GM23248 (cell line): ENCODE measurements at places on chromosomes 2 and 18. TPM values are rescaled to one million over a fixed set of nuclear protein-coding genes. Genes with fewer than 3 reads are reported as not detected.

GRCh38 chr2:211391189-211391567 is 834.8 kb downstream of the CPS1 start:
- no peak for DNase-seq

- DNase-seq, result peak; percentile 54
Measured at GRCh38 chr2:213149294-213149875, 2.0 kb downstream of the IKZF2 start.

DNA sequence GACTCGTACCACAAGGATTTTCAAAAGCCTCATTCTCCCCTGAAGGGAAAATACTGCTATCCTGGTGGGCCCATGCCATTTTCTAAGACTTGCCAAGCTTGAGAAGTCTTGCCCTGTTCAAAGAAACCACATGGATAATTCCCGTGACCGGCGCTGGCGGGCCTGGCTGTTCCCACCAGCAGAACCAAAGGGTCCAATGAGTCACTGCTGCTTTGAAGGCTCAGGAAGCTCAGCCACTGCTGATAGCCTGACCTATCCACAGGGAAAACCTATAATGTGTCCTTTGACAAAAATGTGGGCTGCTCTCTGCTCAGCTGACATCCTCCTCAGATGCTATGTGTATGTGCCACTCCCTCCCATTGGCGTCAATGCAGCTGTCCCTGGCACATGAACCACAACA is 137.9 kb upstream of the RAB12 start:
- no peak for DNase-seq

GRCh38 chr2:174174741-174175140 is 73.6 kb downstream of the OLA1 start:
- DNase-seq, result no peak

GRCh38 chr2:23360571-23361125 is 24.3 kb upstream of the KLHL29 start:
- DNase-seq, result peak; percentile 5

DNA sequence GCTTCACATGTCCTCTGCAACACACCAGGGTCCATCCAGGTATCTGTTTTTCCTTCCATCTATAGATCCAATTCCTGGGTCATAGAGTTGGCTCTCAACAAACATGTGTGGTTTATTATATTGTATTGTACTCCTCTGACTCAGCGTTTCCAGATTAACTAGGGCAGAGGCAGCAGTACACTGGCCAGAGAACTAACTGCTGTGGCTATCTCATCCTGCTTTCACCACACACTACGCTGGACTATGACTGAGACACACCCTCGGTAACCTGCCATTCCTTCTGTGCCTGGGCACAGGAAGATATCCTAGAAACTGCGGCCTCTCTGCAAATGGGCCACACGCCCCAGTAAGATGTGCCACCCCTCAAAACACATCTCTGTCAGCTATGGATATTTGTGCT is 159.8 kb upstream of the STK17B start:
- DNase-seq, result peak; percentile 94

DNA sequence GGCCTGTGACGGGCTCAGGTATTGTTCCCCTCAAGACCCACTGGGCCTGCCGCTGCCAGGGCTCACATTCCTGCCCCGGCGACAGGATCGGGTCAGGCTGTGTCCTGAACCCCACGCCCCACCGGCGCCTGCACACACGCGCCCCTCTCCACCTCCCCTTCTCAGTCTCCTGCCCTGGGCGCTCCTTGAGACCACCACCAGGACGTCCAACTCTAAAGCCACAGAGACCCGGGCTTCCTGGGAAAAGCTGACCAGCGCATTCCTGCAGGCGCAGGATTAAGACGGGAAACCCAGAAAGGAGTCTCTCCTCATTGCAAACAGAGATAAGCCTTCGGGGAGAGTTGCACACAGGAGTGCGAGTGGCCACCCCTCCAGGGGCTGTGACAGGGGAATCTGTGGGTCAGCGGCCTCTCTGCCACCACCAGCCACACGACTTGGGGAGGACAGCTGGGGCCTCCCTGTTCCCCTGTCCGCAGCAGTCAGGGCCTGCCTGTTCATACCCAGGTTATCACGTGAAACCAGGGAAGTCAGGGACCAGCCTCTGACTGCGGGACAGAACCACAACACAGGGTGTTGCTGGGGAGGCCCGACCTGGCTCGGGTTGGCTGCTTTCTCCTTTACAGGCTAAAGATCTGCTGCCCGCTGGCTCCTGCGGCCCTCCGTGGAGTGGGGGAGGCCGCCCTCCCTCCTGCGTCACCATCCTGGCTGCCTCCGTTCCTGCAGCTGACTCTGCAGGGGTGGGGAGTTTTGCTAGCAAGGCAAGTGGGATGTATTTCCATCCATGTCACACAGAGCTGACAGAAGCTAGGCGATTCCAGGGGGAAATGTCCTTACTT is 88.8 kb downstream of the ZCCHC2 start:
- DNase-seq, result no peak

DNA sequence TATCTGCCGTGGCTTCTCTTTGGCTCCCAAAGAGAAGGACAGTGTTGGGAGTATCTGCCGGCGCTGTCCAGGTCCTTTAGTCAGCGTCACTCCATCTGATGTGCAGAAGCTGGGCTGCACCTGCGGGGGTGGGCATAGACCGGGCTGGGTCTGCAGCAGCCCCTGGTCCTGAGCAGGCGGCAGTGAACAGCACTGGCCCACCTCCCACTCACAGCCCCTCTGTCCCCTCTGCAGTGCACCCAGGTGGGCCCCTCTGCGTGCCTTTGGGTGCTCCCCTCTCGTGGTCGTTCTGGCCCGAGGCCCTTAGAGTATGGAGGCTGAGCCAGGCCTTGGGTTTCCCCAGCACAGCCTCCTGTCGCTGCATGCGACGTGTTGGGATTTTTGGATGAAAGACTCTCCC is 95.7 kb downstream of the USP40 start:
- no peak for DNase-seq

DNA sequence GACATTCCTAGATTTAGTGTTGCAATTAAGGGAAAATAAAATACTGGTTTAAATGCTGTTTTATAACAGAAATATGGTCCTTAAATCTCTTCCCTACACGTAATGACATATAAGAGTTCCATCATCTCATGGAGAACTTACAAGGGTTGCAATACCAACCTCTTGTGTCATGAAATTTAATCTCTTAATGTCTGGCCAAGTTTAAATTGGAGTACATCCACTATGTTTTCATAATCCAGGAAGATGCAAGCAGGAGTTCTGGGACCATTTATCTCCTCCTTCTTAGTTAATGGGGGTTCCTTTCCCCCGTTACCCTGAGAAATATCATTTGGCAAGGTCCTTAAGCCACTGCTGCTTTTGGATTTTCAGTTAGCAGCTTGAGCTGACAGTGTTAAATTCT is 126.0 kb upstream of the ACVR2A start:
- DNase-seq, result no peak

- DNase-seq, result no peak
Measured at GRCh38 chr2:27138111-27138510, 1.1 kb downstream of the PRR30 start.

GRCh38 chr2:128405467-128405900 is 86.8 kb upstream of the HS6ST1 start:
- DNase-seq, result no peak

DNA sequence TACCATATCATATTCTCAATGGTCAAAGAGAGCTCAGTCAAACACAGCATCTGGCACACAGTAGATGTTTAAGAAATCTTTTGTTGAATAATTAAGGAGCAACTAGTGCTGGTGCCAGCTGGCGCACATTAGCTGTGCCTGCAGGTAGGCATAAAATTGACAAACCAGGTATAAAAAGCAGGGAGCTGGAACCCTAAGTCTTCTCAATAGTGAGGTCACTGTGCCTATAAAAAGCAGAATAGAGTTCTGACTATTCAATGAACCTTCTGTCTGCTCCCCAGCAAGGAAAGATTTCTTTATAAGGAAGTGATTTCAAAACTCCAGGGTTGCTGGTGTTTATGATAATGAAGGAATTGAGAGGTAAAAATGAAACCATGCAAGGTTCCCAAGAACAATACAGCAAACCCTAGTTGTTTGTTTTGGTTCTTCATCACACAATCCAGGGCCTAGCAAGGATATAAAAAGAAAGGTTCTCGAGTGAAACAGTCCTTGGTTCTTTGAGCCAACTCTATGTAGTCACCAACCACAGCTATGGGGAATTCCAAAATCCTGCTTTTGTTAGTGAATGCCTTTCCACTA is 76.1 kb downstream of the THADA start:
- peak; percentile 95 for DNase-seq

- DNase-seq, result peak; percentile 38
Measured at GRCh38 chr18:55236150-55236931, 277.1 kb upstream of the CCDC68 start.

- peak; percentile 67 for DNase-seq
Measured at GRCh38 chr18:44742718-44743311, 62.1 kb downstream of the SETBP1 start.

DNA sequence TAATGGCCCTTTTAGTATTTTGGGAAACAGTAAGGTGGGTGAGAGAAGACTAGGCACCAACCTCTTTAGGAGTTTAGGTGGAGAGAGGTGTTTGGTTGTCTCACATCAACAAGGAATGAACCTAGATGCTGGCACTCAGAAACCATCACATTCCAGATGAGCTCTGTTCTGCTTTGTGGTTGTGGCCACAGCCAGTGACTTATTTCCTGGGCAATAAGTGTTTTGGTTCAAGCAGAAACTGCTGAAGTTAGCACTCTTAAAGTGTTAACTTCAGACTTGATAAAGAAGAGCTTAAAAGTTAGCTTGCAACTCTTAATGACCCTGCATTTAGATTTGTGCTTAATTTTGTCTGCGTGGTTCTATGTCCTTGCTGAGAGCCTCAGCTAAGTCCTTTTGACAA is 929.2 kb downstream of the SLC4A3 start:
- peak; percentile 80 for DNase-seq

DNA sequence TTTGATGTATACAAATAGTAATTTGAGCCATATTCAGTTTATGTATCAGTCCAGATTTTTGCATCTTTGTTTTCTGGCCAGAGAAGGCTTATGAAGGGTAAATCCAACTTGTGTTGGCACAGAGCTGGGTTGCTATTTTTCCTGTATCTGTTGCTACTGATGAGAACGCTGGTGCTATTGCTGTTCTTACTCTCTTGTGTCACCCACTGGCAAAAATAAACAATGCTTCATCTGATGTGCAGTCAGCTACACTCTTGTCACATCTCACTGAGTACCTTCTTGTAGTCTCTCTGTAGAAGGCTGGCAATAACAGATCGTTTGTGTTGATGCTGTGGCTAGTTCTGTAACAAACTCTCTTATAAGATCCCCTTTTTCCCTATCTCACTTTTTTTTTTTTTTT is 323.4 kb downstream of the CDH19 start:
- no peak for DNase-seq

- no peak for DNase-seq
Measured at GRCh38 chr2:50591642-50592041, 440.3 kb downstream of the NRXN1 start.

- DNase-seq, result peak; percentile 70
Measured at GRCh38 chr2:18435426-18436037, 124.9 kb downstream of the RDH14 start.

GRCh38 chr2:48856144-48856543 is 100.6 kb upstream of the LHCGR start:
- no peak for DNase-seq

DNA sequence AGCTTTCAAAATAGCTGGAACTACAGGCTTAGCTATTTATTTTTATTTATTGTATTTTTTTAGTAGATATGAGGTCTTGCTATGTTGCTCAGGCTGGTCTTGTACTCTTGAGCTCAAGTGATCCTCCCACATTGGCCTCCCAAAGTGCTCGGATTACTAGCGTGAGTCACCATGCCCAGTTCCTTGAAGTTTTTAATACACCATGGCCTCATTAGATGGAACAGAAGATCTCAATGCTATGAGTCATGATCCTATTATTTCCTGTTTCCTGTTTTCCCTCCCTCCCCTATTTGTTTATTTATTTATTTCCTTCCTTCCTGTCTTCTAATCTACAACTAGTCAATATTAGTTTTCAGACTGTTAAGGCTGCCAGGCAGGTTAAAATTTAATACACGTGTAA is 309.0 kb downstream of the CMPK2 start:
- peak; percentile 14 for DNase-seq

DNA sequence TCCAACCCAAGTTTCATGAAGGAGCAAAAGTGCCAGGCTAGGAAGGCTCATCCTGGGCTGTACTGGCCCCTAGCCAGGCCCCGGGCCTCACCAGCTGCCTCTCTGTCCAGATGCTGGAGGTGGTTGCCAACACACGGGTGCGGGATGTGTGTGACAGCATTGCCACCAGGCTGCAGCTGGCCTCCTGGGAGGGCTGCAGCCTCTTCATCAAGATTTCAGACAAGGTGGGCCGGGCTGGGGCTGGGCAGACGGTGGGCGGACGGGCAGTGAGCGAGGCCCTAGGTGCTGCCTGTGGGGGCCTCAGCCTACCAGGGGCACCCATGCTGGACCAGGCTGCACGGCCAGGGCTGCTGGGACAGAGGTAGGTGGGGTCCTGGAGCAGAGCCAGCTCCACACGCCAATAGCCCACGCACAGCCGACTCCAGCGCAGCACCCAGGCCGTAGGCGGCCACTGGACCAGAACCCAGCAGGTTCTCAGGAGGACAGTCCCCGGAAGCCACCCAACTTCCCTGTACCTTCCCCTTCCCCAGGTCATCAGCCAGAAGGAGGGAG is 11.8 kb upstream of the GPR17 start:
- DNase-seq, result no peak

DNA sequence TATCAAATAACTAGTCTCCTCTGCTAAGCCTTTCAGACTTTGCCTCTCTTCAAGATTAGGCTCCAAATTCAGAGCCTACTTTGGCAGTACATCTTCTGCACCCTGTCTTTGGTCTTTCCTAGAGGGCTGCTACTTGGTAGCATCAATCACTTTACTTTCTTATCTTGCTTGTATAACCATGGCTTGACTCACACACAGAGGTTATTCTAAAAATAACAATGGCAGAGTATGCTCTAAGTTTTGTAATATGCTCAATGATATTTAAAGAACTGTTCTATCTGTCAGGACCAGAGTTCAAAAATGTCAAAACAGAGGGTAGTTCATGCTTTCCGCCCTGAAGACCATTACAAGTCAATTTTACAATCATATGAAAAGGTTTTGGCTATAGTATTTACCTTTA is 27.7 kb downstream of the THOC1 start:
- DNase-seq, result no peak

- DNase-seq, result no peak
Measured at GRCh38 chr2:241827394-241827793, 18.4 kb downstream of the NEU4 start.

DNA sequence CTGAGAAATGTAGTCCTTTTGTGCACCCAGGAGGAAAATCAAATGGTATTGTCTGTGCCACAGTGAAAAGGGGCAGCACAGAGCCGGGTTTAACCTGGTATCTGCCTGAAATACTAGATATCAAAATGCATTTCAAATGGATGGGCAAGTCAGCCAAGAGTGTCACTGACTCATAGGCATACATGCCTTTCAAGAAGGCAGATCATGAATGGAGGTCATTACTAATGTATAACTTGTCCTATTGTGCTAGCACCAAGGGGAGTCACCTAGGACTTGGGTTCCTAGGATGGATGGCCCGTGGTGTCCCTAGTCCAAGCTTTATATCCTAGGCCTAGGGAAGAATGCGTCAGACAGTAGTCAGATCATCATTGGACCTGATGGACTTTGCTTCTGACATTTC is 49.9 kb downstream of the TCF7L1 start:
- peak; percentile 51 for DNase-seq

The CCDC178 gene
- polyA plus RNA-seq, result not detected in 2 replicates

The TACR1 gene
- 0.05 and 0.65 TPM in 2 replicates for polyA plus RNA-seq

The ACVR1 gene
- 16.2 and 17.1 TPM in 2 replicates for polyA plus RNA-seq

The CNTNAP5 gene
- not detected in 2 replicates for polyA plus RNA-seq

The MAP3K19 gene
- polyA plus RNA-seq, result not detected in 2 replicates

The WNT10A gene
- polyA plus RNA-seq, result not detected in 2 replicates

The PRKAG3 gene
- polyA plus RNA-seq, result not detected in 2 replicates

The LYPD1 gene
- 0.43 and 0.51 TPM in 2 replicates for polyA plus RNA-seq

The FAM124B gene
- polyA plus RNA-seq, result not detected in 2 replicates

The UGT1A7 gene
- polyA plus RNA-seq, result not detected in 2 replicates

The KCNE4 gene
- 3.1 and 3.3 TPM in 2 replicates for polyA plus RNA-seq

The UGT1A5 gene
- not detected in 2 replicates for polyA plus RNA-seq

The NMS gene
- not detected in 2 replicates for polyA plus RNA-seq
